Fibroblast of mammary gland (primary cell): ENCODE measurements at places on chromosomes 2 and 18.

DNA sequence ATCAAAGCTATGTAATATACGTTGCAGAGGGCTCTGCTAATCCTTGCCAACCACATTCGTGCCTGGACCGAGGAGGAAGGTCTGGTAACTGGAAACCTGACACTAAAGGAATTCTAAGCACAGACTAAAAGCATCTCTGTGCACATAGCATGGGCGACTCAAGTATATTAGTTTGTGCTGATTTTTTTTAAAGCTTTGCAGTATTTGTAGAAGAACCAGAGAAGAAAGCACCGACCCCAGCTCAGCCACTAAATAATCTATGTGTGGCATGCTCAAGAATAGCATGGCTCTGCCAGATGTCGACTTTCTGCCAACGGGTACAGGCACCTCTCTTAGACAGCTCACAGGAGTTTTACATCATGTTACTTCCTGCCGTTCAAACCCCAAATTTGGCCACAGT lies 73.2 kb upstream of the NRP2 start:
- DNase-seq: no peak

DNA sequence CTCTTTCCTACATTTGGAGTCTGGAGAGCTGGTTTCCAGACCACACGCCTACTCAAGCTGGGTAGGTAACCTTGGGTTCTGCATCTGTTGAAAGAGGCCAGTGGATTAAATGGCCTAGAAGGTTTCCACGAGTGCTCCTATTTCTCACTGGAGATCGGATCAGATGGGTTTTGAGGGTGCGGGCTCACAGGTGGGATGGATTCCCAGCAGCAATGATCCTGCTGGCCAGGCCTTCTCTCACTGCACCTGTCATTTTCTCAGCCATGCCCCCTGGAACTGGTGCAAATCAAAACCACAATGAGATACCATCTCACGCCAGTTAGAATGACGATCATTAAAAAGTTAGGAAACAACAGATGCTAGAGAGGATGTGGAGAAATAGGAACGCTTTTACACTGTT lies 747.5 kb upstream of the RAB6C start:
- DNase-seq: no peak

- peak; percentile 52 for DNase-seq
Observed at GRCh38 chr2:3423492-3424170, 44.1 kb downstream of the TRAPPC12 start.

DNA sequence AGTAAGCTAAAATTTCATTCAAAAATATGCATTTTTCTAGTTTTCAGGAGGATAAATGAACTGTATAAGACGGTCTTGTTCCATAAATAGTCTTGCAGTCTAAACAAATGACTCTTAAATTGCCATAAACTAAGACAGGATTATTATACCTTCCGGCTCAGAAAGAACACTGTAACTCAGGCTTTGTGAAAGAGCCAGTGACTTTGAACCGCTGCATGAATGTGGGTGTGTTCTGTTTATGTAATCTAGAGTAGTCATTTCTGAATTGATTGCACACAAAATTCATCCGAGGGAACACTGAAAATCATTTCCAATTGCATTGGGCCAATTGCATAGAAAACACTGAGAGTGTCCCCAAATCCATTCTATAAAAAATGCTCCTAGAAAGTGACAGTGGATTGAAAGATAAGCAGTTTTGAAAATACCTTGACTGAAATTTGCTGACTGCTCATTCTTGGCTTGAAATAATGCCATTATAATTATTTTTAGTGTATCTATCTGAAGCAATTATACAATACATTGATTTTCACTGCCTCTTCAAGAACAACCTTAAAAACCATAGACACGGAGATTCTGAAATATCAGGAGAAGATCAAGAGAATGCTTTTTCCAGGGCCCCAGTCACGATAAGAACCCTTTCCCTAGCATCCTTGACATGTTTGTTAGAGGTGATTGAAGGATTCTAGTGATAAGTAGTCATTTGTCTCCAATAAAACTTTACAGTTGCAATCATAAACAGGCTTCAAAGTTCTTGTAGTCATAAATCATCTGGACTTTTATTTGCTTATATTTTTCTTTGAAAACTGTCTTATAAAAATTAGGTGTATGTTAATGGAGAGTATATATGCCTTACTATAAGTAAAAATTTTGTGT lies 55.4 kb downstream of the CNTNAP5 start:
- DNase-seq: no peak

DNA sequence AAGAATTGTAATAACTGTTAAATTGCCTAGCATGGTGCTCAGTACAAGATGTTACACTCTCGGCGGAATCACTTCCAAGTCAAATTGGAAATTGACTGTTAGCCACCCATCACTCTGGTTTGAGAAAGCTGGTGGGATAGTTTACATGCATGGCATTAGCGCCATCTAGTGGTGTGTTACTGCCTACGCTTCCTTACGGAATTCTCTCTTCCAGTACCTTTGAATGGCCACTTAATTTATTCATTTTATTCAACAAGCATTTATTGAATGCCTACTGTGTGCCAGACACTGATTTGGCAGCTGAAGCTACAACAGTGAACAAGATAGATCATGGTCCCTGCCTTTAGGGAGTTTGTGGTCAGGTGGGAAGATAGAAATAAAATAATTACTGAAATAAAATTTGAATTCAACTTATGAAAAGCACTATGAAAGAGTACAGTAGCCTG lies 171.2 kb downstream of the TMEM247 start:
- peak; percentile 91 for DNase-seq

GRCh38 chr2:66435549-66435875 lies 587 bp downstream of the MEIS1 start:
- DNase-seq: peak; percentile 40

DNA sequence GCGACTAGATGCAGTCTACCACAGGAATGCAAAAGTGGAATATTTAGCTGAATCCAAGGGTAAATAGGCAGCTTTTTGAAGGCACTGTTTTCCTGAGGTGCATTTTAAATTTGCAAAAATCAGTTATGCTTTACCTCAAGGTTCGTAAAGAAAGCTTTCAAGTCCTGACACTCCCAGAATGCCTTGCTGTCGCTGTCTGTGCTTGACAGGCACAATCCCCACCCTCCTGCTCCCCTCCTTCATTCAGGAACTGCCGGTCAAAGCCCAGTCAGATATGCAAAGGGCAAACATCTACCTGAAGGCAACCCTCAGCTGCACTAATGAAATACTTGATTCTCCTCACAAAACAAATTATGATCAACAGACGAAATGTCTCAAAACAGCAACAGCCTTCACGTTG lies 97.4 kb upstream of the DDX18 start:
- no peak for DNase-seq

DNA sequence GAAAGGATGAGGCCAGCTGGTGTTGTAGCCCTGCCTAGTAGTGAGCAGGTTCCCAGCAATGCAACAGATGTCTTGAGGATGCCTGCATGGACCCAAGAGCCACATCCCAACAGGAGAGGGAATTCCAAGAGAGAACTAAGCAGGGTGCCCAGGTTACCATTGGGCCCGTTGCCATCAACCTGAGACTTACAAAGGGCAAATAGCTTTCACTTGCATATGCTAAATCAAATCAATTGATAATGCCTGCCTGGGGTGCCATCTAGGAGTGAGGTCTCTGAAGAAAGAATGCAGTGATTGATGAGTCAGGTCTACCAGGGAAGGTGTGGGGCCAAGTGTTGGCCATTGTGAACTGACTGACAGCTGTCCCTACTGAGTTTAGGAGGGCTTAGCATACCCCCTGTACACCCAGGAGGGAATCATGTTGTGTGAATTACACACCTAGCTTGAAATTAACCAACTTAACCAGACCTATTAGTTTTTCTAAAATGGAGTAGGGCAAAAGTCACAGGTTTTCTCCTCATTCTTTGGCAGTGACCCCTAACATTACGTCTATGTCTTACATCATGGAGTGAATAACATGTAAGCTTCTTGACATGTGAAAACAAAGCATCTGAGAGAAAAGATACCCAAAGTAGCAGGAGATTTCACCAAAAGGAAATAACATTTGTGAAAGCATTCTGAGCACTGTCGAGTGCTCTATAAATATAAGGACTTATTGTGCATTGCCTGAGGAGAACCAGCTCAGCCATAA lies 32.3 kb downstream of the FHOD3 start:
- peak; percentile 48 for DNase-seq

DNA sequence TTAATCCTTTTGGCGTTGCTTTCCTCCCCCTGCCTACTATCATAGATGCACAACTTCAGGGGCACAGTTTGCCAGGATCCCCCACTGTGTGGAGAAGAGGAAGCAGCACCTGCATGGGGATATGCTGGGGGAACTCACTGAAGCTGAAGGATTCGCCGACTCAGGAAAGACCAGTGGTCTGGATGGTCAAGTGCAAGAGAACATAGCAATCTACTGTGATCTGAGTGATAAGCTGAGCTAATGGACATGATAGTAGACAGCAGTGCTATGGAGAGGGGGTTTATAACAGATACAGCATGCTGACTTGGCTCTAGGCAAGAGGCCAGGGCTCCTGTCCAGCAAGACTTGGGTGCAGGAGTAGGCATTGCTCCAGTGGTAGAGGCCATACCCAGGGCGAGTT lies 124.4 kb upstream of the NRP2 start:
- DNase-seq: no peak

DNA sequence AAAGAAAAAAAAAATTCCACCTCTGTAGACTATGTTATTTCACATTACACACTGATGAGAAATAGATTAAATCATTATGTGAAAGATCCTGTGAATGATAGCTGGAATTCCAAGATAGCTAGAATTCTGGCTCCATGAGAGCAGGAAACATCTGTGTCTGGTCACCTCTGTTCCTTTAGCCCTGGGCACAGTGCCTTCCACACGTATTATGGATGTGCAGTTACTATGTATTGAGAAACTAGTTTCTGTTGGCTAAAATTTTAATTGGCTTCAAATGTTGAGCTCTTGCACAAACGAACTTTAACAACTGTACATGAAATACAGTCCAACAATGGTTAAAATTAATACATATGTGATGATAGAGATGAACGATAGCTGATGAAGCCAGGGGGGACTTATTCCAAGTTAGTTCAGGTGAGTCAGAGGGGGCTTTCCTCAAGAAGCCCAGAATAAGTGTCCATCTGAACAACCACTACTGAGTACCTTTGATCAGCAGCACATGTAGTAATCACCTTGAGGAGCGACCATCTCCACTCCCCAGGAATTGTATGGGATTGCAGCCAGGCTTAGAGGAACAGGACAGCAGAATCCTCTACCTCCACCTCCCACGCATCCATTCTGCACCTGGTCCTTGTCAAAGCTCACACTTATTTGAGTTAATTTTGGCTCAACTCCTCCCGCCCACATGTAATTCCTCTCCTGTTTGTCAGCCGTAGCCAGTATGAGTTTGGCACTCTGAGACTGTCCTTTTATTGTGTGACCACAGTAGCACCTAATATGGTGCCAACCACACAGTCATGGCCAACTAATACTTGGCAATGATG lies 68.6 kb downstream of the NABP1 start:
- DNase-seq: peak; percentile 92

DNA sequence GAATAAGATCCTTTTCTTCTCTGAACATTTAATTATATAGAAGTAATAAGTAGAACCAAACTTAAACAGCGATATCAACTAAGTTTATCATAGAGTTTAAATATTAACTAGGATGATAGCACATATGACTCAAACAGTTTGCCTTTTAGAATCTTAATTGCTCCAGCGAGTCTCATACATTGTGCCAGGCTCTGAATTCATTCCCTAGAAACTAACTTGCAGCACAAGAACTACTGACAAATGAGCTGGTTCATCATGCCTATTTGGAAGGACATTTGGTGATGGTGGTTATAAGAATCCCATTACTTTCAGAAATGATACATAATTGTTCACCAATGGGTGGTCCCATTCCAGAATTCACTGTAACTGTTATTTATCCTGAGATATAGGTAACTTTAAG lies 1026.6 kb upstream of the DDX18 start:
- no peak for DNase-seq
